ENCODE measurements at places on chromosomes 3 and 15. TPM values are rescaled to one million over a fixed set of nuclear protein-coding genes. Genes with fewer than 3 reads are reported as not detected.

MESP2 gene
- not detected for total RNA-seq

KLHL40 gene
- total RNA-seq = not detected

SERINC4 gene
- not detected for total RNA-seq

PLA2G4D gene
- total RNA-seq = 26.5 TPM

SV2B gene
- total RNA-seq = 3.2 TPM

MAN2A2 gene
- 46.7 TPM for total RNA-seq

CHDH gene
- 1.7 TPM for total RNA-seq

GRAMD2A gene
- total RNA-seq = 7.4 TPM

IMP3 gene
- total RNA-seq = 109 TPM

DNA sequence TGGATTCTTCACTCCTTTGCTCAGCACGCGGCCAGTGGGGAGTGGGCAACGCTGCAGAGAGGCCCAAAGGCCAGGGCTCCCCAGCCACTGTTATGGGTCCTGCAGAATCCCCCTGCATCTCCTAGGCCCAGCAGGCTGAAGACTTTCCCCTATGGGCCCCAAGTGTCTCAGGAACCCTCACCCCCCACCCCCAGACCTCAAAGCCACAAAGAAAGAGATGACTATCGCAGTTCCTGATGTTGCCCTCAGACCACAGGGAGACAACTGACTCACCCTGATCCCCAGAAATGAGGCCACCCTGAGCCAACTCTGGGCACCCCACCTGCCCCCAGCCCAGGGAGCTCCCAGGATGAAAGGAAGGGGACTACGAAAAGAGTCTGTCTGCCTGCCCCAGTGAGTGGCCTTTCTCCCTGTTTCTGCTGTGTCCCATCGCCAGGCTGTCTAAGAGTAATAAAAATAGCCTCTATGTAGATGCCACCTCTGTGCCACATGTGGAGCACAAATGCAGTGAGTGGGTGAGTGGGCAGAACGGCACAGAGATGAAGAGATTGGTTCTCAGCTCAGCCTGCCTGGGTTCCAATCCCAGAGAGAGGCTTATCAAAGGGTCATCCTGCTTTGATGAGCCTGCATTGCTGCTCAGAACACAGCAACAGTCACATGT, 283.0 kb downstream of the UACA start:
- no peaks in the 10 kb centered on the region for H3K36me3 ChIP-seq
- H3K27ac ChIP-seq = no peak overlapping the region
- H3K4me1 ChIP-seq = peaks cover 7% of the 10 kb centered on the region
- no peaks in the 10 kb centered on the region for H3K27me3 ChIP-seq
- no peak for DNase-seq

DNA sequence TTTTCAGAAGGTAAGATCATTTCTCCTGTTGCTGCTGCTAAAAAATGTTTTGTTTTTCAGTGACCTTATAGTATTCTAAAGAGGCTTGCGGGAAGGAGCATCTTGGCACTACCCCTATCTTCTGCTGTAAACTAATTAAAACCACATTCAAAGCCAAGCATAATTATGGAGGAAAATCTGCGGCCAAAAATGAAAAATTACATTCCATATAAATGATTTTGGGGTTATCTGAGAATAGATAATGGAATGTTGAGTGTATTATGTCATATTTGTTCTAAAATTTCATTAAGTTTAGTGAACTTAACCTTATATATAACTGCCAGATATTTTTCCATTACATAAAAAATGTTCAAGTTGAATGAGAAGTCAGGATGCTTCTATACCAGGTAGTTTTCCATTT, 170.4 kb upstream of the TMC3 start:
- H3K27ac ChIP-seq = no peak overlapping the region
- DNase-seq = no peak
- H3K36me3 ChIP-seq = no peaks in the 10 kb centered on the region
- no peaks in the 10 kb centered on the region for H3K27me3 ChIP-seq
- H3K4me1 ChIP-seq = no peaks in the 10 kb centered on the region

- no peaks in the 10 kb centered on the region for H3K27me3 ChIP-seq
- no peak overlapping the region for H3K4me3 ChIP-seq
- DNase-seq = no peak
- no peaks in the 10 kb centered on the region for H3K4me1 ChIP-seq
- no peak overlapping the region for H3K27ac ChIP-seq
Observed at GRCh38 chr3:44114142-44114541, 127.5 kb upstream of the TOPAZ1 start.

DNA sequence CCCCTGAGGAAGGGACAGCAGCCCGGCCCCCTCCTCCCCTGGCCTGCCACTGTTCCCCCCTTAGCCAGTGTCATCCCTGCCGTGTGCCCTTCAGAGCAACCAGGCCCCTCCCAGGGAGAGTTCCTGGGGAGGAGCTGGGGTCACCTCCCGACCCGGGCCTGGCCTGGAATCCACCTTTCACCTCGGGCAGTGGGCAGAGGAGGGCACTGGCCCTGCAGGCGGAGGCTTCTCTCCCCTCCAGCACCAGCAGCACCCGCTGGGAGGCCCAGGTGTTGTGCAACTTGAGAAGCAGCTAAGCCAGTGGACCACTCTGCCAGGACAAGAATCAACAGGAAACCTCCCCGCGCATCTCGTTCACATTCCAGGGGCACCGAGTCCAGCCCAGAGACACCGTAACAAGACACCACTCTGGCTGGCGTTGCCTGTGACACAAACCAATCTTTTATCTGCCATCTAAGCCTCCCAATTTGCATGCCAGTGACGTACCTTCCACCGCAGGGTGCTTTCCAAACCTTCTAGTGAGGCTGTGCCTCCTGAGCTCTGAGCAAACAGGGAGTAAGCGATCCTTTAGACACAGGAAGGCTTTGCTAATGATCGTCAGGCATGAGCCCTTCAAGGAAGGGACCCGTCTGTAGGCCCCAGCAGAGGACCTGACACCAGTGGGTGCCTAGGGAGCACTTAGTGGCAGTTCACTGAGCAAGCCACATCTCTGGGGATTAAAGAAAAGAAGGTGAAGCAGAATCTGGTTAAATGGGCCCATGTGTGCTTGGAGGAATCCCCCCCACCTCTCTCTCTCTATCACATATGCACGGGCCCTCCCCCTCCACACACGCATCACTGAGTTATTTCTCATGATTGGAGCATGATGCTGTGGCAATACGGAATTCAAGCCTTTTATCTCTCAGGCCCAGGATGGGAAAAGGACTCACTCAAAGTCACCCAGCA, 98.9 kb upstream of the TLE3 start:
- no peaks in the 10 kb centered on the region for H3K27me3 ChIP-seq
- peak overlapping the region; percentile 56 for H3K27ac ChIP-seq
- H3K36me3 ChIP-seq = no peaks in the 10 kb centered on the region
- H3K4me1 ChIP-seq = peaks cover 65% of the 10 kb centered on the region

DNA sequence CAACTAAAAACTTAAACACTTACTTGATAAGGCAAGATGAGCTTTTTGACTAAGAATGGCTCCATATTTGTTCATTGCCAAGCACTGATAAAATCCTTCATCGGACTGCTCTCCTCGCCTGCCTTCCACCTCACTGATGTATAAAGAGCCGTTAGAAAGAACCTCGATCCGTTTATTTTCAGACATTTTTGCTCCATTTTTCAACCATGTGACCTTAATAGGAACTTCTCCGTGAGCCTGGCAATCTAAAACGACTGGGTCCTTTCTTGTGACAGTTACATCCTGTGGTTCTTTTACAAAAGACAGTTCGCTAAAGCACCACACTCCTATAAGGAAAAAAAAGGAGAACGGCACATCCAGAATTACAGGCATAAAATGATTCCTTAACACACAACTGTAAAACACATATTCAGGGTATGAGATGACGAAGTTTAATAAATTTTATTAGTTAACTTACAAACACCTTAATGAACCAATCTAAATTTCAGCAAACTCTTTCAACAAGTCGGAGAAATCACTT, 2.5 kb downstream of the PRTG start:
- H3K4me3 ChIP-seq = no peak overlapping the region
- H3K4me1 ChIP-seq = peaks cover 19% of the 10 kb centered on the region

- no peak overlapping the region for H3K27ac ChIP-seq
- DNase-seq = peak; percentile 19
- peaks cover 41% of the 10 kb centered on the region for H3K36me3 ChIP-seq
- no peaks in the 10 kb centered on the region for H3K27me3 ChIP-seq
- no peak overlapping the region for H3K4me3 ChIP-seq
Observed at GRCh38 chr15:72342385-72342784, 22.4 kb upstream of the CELF6 start.

- no peak overlapping the region for H3K27ac ChIP-seq
- no peaks in the 10 kb centered on the region for H3K36me3 ChIP-seq
- peaks cover 15% of the 10 kb centered on the region for H3K4me1 ChIP-seq
- H3K4me3 ChIP-seq = no peak overlapping the region
- no peak for DNase-seq
- H3K27me3 ChIP-seq = no peaks in the 10 kb centered on the region
Observed at GRCh38 chr3:23402728-23403492, 199.8 kb downstream of the UBE2E2 start.

GRCh38 chr3:128128251-128128650, 4.6 kb upstream of the RUVBL1 start:
- H3K27me3 ChIP-seq = no peaks in the 10 kb centered on the region
- H3K36me3 ChIP-seq = no peaks in the 10 kb centered on the region
- DNase-seq = peak; percentile 18
- no peak overlapping the region for H3K27ac ChIP-seq
- H3K4me1 ChIP-seq = peaks cover 2% of the 10 kb centered on the region

DNA sequence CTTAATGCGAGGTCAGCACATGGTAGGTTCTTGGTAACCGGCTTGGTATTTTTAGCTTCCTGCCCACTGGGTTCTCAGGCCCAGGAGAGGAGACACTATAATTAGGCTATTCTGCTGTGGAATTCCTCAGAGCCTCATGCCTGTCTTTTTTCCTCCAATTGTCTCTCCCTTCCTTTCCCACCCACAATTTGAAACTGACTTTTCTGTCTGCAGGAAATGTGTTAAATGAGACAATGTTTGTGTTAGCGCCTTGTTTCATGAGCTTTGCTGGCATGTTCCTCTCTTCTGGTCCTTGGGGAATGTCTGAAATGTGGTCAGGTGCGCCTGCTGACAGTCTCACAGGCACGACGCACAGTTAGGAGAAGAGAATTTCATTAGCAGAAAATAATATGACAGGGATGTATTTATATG, 223.6 kb upstream of the CTNNB1 start:
- peaks cover 19% of the 10 kb centered on the region for H3K4me1 ChIP-seq
- no peak overlapping the region for H3K27ac ChIP-seq
- no peak overlapping the region for H3K4me3 ChIP-seq
- no peak for DNase-seq
- H3K27me3 ChIP-seq = no peaks in the 10 kb centered on the region

DNA sequence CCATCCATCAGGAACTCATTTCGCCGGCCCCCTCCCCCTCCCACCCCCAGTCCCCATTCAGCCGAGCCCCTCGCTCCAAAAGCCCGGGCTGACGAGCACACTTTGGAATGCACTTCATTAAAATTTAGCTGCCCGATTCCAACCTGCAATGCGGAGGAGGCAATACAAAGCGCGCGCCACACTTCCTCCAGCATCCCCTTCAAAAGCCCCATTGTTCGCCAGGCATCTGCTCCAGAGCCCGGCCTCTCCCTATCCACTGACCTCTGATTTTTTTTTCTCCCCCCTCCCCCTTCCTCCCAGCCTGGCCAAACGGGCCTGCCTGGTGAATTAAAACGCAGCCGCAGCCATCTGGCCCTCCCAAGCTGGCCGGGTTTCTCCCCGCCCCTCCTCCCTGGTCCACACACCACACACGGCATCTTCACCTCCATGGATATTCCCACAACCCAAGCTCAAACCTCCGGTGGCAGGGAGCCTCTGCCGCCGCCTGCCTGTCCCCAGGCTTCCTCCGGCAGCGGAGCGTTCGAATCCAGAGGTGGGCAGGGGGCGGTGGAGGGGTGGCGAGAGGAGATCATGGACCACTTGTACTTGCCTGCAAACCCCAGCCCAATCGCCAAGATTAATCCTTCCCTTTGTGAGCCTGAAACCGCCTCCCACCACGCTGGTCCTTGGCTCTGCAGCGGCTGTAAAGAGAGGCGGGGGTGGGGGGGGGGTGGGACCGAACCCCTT, 441.3 kb downstream of the MAGI1 start:
- H3K4me3 ChIP-seq = peak overlapping the region; percentile 25
- H3K27ac ChIP-seq = no peak overlapping the region
- H3K27me3 ChIP-seq = no peaks in the 10 kb centered on the region
- H3K4me1 ChIP-seq = peaks cover 17% of the 10 kb centered on the region

GRCh38 chr3:79361748-79362378, 405.9 kb downstream of the ROBO1 start:
- H3K36me3 ChIP-seq = no peaks in the 10 kb centered on the region
- no peak overlapping the region for H3K27ac ChIP-seq
- no peak overlapping the region for H3K4me3 ChIP-seq
- H3K27me3 ChIP-seq = no peaks in the 10 kb centered on the region
- no peak for DNase-seq
- peaks cover 3% of the 10 kb centered on the region for H3K4me1 ChIP-seq

- DNase-seq = no peak
- no peak overlapping the region for H3K27ac ChIP-seq
- no peaks in the 10 kb centered on the region for H3K27me3 ChIP-seq
- H3K4me1 ChIP-seq = no peaks in the 10 kb centered on the region
- no peaks in the 10 kb centered on the region for H3K36me3 ChIP-seq
Observed at GRCh38 chr3:132283916-132284405, 33.2 kb upstream of the ACP3 start.

DNA sequence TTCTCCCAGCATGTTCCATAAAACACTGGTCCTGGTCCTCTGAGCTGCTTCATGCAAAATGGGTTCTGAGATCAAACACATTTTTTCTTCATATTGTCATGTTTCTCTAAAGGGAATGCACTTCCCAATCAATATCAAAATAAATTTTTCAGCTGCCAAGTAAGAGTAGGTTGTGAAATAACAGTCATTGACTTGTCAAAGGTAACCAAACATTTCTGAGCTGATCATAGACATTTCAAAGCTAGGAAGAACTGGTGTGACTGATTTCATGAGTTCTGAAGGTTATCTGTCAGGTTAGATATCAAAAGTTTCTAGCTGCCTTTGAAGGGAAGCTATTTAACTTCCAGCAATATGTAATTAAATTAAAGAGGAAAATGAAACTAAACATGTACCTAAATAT, 770.9 kb downstream of the TBL1XR1 start:
- no peak overlapping the region for H3K4me3 ChIP-seq
- H3K27ac ChIP-seq = no peak overlapping the region
- H3K27me3 ChIP-seq = no peaks in the 10 kb centered on the region

- no peaks in the 10 kb centered on the region for H3K4me1 ChIP-seq
- H3K27me3 ChIP-seq = no peaks in the 10 kb centered on the region
- no peak overlapping the region for H3K27ac ChIP-seq
- no peak for DNase-seq
Observed at GRCh38 chr3:117306299-117306698, 596.7 kb downstream of the TUSC7 start.

DNA sequence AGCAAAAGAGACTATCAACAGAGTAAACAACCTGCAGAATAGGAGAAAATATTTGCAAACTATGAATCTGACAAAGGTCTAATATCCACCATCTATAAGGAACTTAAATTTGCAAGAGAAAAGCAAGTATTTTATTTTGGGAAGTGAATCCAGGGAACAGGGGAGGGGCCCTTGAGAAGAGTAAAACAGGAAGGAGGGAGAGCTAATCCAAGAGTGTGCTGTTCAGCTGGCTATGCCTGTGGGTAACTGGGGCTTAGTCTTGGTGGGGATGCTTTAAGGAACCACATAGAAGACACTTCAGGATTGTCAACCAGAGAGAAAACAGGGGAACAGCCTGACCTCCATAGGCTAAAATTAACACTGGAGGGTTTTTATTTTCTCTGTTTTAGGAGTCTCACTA, 3.9 kb upstream of the HHLA2 start:
- no peaks in the 10 kb centered on the region for H3K27me3 ChIP-seq
- H3K4me1 ChIP-seq = peaks cover 2% of the 10 kb centered on the region
- no peaks in the 10 kb centered on the region for H3K36me3 ChIP-seq
- DNase-seq = no peak
- H3K27ac ChIP-seq = no peak overlapping the region

Data from vagina (tissue), 2 donors.